ENCODE measurements at places on chromosomes 7 and 10.

- DNase-seq: no peak
Measured at GRCh38 chr10:90372451-90372850, 485.4 kb downstream of the HTR7 start.

DNA sequence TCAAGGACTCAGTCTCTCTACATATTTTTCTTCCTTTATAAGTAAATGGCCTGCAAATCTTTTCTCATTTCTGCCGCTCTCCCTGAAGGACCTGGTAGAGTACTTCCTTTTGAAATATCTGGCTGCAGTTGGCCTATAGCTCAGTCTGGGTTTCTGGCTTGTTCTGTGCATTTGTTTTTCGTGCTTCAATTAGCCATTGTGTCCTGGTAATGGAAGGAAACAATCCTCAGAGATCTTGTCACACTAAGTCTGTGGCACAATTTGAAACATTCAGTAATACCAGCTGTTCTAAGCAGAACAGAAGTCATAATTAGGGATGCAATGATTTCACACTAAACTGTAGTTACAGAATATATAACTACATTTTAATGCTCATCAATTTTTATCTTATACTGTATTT lies 545.0 kb downstream of the NRG3 start:
- DNase-seq: no peak

- no peak for DNase-seq
Measured at GRCh38 chr10:128686630-128687278, 560.5 kb upstream of the MKI67 start.

GRCh38 chr10:62671104-62671503 lies 133.4 kb upstream of the ADO start:
- no peak for DNase-seq

- no peak for DNase-seq
Measured at GRCh38 chr10:267705-268104, 132.4 kb downstream of the ZMYND11 start.

GRCh38 chr10:11109590-11109989 lies 91.9 kb downstream of the CELF2 start:
- DNase-seq: no peak

All from stromal cell of bone marrow (primary cell).